Neural progenitor cell (in vitro differentiated cells): ENCODE measurements at places on chromosomes 11 and 22.

- DNase-seq, result no peak
These were observed 65.2 kb downstream of the ALX4 start for GRCh38 chr11:44244639-44245310.

DNA sequence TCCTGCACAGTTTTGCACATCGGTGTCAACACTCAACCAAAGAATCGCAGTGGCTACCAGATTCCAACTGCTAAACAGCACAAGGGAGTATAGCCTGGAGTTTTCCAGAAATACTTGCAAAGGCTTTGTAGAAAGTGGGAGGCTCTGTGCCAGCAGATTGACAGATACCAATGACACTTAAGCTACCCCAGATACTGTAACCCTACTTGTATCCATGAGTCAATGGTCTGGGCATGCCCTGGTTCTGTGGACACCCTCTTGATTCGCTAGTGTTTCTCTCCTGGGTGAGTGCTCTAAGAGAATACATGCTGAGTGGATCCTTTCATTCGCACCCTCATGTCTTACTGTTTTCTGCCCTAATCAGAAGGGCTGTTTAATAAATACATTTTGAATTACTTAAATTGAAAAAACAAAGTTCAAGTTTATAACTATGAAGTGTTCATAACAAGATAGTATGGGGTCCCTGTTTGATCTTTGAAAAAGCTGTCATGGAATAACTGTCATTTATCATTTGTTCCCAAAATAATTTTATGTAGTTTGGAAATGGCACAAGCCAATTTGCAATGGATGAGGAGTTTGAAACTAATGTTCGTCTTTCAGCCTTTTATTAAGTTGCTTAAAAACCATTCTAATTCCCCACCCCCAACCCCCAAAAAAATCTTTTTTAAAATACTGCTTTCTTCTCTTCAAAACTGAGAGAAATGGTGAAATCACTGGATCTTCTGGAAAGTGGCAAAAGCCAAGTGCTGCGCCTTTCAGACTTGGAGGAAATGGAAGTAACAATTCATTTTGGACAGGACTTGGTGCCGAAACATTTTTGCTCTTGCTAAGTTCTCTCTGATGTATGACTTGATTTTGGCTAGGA is 600.5 kb upstream of the TENM4 start:
- DNase-seq, result no peak

DNA sequence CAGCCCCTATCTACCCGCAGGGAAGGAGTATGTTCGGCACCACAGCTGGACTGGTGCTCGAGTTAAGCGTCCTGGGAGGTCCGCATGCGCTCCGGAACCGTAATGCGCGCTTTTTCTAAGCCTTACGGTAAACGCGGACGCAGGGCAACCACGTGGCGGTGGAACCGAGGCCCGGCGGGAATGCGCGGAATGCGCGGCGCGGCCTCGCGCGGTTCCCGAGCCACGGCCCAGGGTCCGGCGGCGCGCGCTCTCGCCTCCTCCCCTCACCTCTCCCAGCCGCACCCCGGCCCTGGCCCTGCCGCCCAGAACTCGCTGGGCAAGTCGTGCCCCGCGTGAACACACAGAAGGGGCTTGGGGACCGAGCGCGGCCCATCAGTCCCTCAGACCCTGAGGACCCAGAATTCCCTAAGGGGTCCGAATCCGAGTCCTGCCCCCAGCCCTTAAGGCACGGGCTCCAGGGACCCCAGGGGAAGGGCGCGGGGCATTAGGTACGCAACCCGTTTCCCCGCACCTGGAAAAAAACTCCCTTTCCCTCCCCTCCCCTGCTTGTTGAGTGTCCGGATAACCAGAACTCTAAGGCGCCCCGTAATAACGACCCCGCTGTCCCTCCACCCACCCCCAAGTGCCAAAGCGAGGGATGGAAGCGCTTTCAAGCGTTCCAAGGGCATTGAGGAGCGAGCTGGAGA is 4.3 kb upstream of the CCND1 start:
- DNase-seq, result peak; percentile 93

DNA sequence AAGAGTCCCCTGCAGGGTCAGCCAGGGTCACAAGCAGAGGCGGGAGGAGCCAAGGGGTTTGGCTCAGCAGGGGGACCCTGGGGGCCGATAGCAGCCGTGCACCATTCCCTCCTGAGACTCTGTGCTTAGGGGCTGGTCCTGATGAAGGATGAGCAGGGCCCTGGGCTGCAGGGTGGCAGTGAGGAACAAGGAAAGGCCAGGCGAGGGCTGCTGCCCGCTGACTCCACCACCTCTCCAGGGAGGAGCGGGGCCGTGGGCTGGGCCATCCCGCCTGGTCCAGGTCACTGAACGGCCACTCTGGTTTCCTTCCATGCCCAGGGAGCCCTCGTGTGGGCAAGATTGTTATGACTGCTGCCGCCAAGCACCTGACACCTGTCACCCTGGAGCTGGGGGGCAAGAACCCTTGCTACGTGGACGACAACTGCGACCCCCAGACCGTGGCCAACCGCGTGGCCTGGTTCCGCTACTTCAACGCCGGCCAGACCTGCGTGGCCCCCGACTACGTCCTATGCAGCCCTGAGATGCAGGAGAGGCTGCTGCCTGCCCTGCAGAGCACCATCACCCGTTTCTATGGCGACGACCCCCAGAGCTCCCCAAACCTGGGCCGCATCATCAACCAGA is 9.2 kb upstream of the NDUFS8 start:
- peak; percentile 67 for DNase-seq

GRCh38 chr11:108093128-108093904 is 28.1 kb upstream of the ACAT1 start:
- no peak for DNase-seq
